NCI-H226 (cell line): ENCODE measurements at places on chromosomes 5 and 9.
A peak's percentile ranks its signal among the peaks of the same experiment; 100 is the strongest.

DNA sequence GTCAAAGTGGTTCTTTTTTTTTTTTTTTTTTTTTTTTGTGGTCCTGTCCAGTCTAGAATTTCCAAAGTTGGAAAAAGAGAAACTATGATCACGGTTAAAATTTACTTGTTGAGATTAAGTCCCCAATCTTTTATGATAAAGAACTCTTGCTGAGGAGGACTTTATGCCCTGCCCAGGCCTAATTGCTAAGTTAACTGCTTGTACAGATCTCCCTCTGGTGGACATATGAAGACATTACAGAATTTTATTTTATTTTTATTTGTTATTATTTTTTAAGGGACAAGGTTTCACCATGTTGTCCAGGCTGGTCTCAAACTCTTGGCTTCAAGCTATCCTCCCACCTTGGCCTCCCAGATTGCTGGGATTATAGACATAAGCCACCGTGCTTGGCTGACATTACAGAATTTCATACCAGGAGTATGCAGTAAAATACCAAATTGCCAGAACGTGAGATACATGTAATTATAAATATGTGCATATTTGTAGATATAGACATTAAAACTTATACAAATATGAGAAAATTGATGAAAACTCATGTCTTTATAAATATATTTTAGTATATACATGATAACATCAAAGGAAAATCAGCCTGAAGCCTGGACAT is 91.2 kb downstream of the RFK start:
- no peak for DNase-seq

- no peak for DNase-seq
Measured at GRCh38 chr9:104104360-104104759, 10.3 kb downstream of the SMC2 start.

- no peak for DNase-seq
Measured at GRCh38 chr5:135213466-135214239, 179.6 kb upstream of the PITX1 start.

- no peak for DNase-seq
Measured at GRCh38 chr5:91794856-91795548, 411.9 kb upstream of the ARRDC3 start.

DNA sequence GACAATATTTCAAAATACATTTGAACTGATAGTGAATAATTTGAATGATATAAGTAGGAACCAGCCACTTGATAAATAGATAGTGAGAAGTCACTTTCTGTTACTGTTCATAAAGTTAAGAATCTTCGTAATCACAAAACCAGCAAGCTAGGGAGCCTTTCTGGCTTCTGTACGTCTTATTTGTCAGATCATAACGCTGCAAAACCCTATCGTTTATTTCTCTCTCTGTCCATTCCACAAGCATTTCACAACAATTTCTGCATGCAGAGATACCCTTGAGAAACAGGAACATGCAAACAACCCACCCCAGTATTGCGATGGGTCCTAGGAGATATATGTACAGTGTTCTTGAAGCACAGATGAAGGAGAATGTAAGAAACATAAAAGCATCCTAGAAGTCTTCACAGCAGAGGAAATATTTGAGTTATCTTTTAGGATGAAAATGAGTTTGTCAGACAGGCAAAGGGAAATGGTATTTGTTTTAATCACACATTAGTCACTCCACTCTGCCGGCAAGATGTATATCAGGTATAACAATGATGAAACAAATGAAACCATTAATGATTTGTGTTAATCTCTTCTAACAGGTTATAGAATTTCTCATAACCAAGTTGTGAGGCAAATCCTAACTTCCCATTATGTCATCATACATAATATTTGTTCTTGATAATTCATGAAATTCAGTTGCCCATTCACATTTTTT is 668.7 kb upstream of the FTMT start:
- peak; percentile 25 for DNase-seq

DNA sequence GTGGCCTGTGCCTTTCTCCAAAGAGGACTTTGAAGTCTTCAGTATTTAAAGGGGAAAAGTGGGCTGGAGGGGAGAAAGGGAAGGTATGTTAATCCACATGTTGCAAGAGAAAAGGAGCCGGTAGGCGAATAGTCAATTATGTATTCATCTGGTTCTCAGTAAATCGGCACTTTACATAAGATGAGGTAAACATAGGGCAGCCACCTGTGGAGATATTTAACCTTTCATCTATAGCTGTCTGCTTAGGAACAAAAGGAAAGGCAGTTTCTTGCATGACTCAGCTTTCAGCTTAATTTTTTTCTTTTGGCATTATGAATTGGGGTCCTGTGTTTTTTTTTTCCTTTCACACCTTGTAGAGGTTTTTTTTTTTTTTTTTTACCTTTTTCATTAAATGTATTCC is 42.2 kb downstream of the FGD3 start:
- DNase-seq = no peak

GRCh38 chr5:95519681-95520080 is 35.1 kb downstream of the SKIC3 start:
- no peak for DNase-seq

DNA sequence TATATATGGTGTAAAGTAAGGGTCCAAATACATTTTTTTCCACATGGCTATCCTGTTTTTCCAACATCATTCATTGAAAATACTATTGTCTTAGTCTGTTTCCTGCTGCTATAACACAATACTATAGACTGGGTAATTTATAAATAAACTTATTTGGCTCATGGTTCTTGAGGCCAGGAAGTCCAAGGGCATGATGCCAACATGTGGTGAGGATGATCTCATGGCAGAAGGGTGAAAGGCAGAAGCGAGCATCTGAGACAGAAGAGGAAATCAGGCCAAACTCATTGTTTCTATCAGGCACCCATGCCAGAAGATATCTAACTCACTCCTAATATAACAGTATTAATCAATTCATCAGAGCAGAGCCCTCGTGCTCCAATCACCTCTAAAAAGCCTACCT is 42.6 kb downstream of the ANKRD55 start:
- peak; percentile 57 for DNase-seq

DNA sequence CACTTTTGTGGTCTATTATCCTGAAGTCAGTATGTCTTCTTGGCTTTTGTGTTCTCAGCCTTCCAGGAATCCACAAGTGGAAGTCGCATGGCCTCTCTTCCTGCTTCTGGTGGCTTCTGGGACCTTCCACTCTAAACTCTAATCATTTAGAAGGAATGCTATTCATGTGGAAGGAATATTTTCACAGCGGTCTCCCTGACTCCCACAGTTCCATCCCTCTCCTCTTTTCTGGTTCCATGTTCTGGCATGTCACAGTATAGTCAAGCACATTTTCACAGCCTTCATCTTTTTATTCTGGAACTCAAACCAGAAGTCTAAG is 7.3 kb upstream of the RAI14 start:
- no peak for DNase-seq

DNA sequence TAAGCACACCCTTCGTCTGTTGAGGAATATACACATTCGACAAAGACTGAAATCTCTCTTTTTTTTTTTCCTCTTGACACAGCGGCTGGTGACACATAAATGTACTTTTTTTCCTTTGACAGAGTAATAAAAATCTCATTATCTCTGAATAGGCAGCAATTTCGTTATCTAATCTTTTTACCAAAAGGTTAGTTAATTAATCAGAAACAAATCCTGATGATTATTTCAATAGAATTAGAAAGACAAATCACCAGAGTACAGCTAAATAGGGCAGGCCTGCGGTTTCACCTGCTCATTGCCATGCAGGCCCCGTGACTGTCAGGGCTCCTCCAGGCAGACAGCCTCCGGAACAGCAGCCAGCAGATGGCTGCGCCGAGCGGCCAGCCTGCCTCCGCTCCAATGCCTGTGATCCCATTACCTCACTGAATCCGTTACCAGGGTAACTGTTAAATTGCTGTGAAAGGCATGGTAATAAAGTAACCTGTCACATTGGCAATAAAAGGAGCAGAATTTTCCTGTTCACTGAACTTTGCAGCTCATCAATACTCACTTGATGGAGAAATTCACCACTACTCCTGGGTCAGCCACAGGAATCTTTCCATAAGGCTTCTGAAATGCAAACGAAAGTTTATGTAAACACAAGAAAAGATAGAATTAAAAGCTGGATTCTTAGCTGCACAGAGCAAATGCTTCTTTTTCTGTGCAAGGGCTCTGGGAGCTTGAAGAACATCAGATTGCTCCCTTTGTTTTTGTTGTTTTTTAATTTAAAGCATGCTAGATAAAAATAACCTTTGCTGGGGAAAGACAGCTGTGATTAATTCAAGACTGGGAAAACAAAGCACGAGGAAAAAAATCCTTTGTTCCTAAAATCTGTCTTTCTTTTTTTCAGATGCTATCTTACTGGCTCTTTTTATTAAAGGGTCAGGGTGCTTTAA is 666.4 kb upstream of the ZNF608 start:
- DNase-seq = no peak

GRCh38 chr9:108180541-108180940 is 675.2 kb downstream of the ACTL7B start:
- DNase-seq = no peak

DNA sequence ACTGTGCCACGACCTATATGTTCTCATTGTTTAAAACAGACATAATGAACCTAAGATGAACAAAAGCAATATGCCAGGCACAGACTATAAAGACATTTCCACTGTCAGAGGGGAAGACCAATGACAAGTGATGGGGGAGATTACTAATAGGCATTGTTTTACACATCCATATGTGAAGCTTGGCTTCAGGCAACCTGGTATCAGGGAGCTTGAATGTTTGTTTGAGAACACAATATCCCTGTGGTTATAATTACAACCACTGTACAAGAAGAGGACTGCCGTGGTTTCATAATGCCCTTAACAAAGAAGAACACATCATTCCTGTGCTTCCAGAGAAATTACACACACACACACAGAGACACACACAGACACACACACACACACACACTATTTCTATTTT is 385.7 kb downstream of the BNC2 start:
- no peak for DNase-seq
